Cardiac septum (tissue), 1 donor: ENCODE measurements at places on chromosomes 2 and 18.

GRCh38 chr2:59691518-59692190 is 861.8 kb downstream of the BCL11A start:
- DNase-seq = no peak

- DNase-seq = no peak
Measured at GRCh38 chr2:33806041-33806440, 206.9 kb upstream of the FAM98A start.

- DNase-seq = no peak
Measured at GRCh38 chr2:195343540-195343939, 313.5 kb upstream of the SLC39A10 start.

DNA sequence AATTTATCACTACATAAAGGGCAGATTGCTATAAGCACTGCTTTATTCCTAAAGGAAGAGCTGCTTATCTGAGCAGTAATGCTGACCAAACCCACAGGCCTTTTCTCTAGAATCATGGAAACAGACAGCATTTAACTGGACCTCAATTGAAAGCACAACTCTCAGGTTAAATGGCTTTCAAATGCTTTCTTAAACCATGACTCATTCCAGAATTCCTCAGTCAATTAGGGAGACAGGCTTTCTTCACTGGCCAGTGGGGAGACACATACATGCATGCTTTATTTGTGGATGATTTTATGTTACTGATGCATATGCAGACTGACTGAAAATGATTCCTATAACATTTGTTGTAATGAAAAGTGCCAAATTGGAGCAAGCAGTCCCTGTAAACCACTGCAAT is 114.6 kb downstream of the ACVR1 start:
- no peak for DNase-seq

DNA sequence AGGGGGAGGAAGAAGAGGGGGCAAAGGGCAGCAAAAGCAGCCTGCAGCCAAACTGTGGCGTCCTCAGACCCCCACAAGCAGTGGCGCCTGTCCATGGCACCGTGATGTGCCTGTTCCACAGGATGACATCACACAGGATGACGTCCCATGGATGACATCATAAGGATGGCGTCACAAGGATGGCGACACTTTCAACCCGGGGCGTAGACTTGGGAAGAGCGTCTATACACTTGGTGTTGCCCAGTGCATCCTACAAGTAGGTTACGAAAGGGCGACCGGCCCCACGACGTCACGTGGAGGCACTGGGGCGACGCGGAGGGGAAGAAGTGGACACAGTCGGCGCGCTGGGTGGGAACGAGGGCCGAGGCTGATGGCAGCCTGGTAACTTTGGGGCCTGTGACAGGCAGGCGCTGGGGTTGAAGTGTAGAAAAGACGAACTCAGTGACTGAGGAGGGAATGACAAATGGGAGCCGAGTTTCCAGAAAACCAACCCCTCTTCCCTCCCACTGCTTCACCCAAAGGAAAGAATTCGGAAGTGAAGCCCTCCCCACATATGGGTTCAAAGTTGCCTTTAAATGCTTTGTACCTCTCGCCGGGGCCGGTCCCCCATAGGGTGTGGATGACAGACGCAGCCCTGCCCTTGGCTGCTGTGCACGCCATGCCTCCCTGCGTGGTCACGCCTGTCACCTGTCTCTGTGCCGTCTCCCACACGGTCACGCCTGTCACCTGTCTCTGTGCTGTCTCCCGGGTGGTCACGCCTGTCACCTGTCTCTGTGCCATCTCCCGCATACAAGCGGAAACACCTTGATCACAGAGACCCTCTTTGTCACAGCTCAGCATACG is 13.4 kb upstream of the KCNG2 start:
- DNase-seq = no peak

GRCh38 chr2:217076657-217077232 is 216.9 kb upstream of the TNP1 start:
- DNase-seq = no peak

GRCh38 chr2:189175869-189176433 is 3.6 kb downstream of the COL5A2 start:
- DNase-seq = no peak

GRCh38 chr2:58207189-58207588 is 33.9 kb downstream of the FANCL start:
- DNase-seq = no peak

GRCh38 chr2:157744571-157745076 is 116.0 kb upstream of the ACVR1C start:
- DNase-seq = no peak

DNA sequence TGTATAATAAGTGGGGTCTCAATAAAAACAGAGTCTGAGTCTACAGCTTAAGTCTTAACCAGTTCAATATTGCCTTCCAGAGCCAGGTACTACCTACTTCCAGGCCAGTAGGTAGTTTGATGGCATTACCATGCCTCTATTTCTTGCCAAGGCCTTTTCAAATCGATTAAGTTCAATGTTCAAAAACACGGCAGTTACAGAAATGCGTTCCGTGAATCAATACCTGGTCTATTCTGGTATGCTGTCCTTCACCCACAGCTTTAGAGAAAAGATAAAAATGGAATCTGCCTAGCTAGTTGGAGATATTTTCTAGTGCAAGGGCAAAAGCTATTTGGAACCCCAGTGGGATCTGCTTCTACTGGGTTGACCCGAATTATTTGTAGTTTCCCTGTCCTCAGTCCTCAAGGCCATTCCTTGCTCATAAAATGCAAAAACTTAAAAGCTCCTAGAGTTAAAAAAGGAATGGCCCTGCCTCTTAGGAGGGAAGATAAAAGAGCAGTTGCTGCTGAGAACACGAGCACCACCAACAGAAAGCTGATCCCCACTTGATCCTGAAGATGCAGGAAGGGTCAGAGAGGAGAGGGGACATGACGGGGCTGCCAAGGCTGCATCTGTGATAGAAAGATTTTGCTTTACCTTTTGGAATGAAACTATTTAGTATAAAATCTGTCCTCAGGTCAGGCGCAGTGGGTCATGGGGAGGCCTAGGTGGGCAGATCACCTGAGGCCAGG is 109.6 kb upstream of the SCG2 start:
- no peak for DNase-seq

DNA sequence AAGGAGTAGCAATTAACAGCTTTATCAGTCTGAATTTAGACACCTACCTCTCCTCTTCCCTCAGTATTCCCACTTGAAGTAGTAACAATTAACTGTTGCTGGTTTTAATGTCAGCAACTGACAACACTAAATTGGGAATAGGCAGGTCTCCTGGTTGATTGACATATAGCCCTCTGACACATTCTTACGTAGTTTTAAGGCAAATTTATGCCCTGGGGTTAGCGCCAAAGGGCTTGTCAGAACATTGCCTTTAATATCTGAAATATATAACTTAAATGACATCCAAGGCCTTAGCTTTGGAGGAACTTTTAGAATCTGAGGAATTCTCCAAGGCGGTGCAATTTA is 7.4 kb downstream of the ASXL3 start:
- DNase-seq = no peak

DNA sequence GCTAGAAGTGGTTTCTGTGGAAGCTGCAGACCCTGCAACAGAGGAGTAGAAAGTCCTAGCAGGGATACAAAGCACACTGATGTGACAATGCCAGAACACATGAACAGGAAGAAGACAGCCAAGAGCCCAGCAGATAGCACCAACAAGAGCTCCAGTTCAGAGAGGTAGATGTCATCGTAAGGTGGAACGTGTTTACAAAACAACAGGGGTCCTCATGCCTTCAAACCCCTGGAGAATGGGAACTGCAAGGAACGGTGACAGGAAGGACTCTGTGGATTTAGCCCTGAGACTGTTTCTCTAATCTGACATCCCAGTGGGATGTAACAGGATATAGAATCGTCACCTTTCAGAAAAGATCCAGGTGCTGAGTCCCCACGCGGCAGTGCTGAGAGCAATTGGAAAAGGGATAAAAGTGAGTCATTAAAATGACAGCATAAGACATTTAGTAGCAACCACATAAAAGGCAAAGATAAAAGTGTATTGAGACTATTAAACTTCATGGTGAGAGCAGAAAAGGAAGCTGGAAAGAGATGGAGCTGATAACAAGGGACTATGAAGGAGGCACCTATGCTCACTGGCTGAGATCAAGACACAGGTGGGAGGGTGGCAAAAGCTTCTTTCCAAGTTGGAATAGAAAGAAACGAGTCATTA is 195.2 kb downstream of the FBXO15 start:
- DNase-seq = no peak

DNA sequence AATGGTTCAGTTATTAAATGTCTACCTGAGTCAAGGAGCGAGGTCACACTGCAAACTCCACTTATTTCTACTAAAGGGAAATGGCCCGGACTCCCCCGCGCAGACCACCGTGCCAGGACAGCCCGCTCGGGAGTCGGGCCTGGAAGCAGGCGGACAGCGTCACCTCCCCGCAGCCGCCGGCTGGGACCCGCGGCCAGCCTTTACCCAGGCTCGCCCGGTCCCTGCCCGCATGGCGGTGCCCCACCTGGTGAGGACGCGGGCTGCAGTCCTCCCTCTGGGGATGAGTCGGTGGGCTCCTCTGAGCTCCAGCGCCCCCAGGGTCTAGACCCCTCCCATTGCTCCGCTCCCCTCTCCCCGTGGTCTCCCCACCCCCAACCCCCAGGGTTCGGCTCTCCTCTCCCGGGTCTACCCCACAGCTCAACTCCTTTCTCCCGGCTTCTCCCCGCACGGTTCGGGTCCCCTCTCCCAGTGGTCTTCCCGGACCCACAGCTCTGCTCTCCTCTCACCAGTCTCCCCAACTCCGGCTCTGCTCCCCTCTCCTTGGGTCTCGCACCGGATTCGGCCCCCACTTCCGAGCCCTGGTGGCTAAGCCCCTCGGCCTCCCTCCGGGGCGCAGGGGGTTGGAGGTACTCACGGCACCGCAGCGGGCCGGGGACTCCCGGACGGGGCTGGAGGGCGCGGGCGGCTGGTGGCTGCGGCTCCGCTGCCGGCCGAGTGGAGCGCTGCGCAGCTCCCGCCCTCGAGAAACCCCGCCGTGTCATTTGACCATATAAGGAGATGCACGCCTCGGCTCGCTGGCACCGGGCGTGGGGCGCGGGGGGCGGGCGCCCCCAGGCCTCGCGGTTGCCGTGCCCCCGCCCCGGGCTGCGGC is at the start of gene FHL2:
Gene FHL2 (minus strand): TSS at position 716 of the 871 bp plus-strand sequence. CDS start 12,535 bp downstream, outside the sequence.
- peak; percentile 84 for DNase-seq

- DNase-seq = no peak
Measured at GRCh38 chr2:85974390-85974789, 85.6 kb upstream of the ST3GAL5 start.

DNA sequence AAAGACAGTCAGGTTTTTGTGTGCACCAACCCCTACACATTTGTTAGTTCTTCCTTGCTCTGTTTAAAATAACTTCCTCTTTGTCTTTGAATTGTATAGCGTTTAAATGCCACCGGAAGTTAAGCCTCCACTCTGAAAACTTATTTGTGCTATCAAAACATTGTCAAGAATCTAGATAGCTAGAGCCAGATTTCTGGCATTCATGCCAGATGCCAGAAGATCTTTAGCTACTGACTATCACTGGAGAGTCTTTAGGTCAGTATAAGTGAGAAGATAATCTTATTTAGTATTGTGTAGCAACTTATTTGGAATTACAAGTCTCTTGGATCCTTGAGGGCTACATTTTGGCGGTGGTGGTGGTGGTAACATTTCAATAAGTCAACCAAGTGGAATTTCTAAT is 63.4 kb upstream of the ADAM23 start:
- no peak for DNase-seq

DNA sequence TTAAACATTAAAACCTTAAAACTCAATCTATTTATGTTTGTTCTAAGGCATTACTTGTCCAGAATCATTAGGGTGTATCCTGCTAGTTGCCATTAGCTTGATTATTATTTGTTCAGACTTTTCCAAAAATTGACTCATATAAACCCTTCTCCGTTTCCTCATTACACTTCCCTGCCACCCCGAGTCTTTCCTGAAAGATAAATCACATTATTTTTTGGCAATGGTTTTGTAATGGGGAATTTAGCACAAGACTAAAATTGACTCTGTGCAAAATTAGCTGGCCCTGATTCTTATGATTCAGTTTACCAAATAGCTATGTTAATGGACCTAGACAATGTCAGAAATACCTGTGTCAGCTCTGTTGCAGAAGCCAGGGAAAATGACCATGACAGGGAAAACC is 112.2 kb upstream of the NT5C1B start:
- DNase-seq = no peak

- no peak for DNase-seq
Measured at GRCh38 chr18:12879840-12880540, 4.0 kb downstream of the PTPN2 start.

DNA sequence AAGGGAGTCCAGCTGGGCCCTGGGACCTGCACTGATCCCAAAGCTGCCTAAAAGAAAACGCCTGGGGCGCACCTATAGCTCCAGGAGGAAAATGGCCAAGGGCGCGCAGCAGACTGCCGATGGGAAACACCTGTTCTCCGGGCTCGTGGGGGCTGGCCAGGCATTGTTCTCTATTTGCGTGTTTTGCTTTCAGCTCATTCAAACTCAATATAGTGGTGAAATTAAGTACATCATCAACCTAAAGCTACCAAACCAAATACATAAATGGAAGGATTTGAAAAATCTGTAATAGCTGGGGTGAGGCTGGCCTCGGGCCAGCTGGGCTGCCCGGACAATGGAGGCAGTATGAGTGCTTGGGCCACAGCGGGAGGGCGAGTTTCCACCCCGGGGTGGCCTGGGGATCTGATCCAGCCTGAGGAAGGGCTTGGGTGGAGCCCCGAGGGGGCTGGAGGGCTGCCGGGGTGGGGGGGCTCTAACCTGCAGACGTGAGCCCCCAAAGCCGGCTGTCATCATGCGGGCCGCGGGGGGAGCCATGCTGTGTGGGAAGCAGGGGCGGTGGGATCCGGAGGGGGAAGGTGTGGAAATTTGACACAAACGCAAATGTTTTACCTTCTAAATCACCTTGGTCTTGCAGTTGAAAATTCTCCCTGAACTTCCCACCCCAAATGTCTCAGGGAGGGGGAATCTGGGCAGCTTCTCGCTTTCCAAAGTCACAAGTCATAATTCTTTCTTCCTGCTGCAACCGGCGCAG is 77.6 kb downstream of the ASB1 start:
- DNase-seq = peak; percentile 57

- DNase-seq = no peak
Measured at GRCh38 chr2:36172824-36173223, 182.8 kb upstream of the CRIM1 start.

GRCh38 chr2:195594919-195595694 is 61.9 kb upstream of the SLC39A10 start:
- no peak for DNase-seq

GRCh38 chr2:121031568-121032340 is 253.2 kb downstream of the TFCP2L1 start:
- no peak for DNase-seq

GRCh38 chr2:207775473-207775872 is 5.8 kb upstream of the FZD5 start:
- DNase-seq = no peak

DNA sequence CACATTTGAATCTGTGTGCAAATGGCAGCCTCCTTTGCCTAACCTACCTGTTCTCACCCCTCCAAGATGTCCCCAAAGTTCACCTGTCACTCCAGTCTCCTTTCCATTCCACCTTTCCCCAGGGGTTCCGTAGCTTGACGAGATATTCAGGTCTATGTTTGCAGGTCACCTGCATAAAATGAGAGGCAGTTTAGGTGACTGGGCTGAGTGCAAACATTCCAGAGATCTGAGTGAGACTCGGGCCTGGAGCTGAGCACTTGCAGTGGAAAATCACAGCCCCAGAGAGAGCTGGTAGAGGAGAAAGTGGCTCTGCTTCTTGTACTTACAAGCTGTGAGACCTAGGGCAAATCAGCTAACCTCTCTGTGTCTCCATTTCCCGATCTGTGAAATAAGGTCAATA is 20.1 kb downstream of the CAPN14 start:
- DNase-seq = peak; percentile 5

- no peak for DNase-seq
Measured at GRCh38 chr18:70116949-70117348, 88.5 kb downstream of the RTTN start.

- no peak for DNase-seq
Measured at GRCh38 chr2:10196948-10197696, 74.6 kb downstream of the RRM2 start.
